ENCODE measurements at places on chromosomes 7 and 10.
A peak's percentile ranks its signal among the peaks of the same experiment; 100 is the strongest.

DNA sequence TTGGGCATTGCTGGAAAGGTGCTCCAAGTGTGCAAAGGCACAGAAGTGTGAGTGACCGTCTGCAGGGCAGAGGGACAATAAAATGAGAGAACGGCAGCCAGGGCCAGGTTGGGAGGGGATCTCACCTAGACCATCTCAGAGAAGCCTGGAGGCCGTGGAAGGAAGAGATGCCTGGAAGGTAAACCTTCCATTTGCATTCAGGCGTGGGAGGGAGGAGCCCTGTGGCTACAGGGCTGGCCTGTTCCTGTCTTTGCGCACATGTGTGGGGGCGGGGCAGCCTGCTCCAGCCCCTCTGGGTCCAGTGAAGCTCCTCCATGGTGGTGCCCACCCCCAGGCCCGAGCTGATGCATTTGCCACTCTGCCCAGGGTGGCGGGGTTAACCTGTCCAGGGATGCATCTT lies 473.6 kb upstream of the MGMT start:
- no peak for DNase-seq

- no peak for DNase-seq
Observed at GRCh38 chr7:159007364-159007995, 137.2 kb downstream of the VIPR2 start.

GRCh38 chr7:84901366-84901765 lies 285.5 kb downstream of the SEMA3D start:
- DNase-seq, result no peak

DNA sequence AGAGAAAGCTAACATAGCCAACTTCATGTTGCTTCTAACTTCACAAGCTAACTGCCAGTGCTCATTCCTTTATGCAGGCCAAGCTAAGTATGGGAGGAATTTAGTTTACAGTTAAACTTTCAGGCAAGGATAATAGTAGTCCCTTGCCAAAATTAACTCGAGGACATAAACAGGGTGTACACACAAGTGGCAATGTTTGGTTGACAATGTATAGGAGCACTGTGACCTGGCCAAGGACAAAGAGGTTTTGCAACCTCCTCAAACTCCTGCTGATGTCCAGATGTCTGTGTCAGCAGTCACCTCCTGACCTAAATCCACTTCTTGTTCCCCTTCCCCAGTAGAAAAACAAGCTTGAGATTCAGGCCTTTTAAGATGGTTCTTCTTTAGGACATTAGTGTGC lies 494.6 kb upstream of the KLF6 start:
- DNase-seq, result peak; percentile 25

GRCh38 chr7:146864644-146865043 lies 748.0 kb downstream of the CNTNAP2 start:
- DNase-seq, result no peak

DNA sequence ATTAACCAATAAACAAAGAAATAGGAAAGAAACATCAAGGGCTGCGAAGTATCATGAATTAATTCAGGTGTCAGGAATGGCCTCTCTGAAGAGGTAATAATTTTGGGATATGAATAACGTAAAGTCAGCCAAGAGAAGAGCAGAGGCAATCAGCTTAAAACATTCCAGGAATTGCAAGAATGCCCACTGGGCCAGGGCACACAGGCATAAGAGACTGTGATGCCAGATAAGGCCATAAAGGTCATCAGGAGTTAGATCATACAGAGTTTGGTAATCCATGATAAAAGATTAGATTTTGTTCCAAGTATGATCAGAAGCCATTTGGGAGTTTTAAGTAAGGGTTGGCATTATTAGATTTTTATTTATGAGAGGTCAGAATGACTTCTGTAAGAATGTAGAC lies 53.2 kb upstream of the ABCB4 start:
- no peak for DNase-seq

DNA sequence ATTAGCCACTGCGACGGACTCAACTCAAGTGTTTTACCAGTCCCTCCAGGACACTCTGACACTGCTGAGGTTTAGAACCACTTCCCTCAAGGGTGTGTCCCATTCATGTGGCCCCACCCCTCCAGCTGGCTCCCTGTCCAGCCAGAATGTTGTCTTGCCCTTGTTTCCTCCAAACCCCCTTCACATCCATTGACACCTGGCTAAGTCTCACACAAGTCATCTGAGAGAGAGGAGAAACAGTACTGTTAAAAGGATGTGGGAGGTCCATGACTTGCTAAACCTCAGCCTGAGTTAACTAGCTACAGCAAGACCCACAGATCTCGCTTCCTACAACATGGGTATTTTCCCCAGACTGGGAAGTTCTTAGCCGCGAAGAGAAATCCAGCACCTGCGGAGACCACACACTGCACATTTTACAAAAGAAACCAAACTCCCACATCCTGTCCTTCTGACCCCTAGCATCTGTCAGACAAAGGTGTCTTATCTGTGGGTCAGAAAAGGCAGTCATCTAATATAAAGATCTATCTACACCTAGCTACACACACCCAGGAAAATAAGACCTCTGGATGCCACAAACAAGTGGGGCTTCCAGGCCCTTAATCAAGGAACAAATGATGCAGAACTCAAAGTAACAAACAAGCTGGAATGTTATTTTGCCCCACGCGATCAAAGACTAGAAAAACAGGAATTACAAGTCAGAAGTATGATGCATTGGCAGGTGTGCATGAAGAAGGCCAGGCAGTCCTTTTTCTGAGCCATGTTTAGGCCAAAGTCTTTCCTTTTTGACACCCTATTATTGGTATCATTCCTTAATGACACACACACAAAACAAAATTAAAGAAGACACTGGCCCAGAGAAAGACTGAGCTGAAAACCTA lies 13.9 kb downstream of the OSBPL3 start:
- no peak for DNase-seq

DNA sequence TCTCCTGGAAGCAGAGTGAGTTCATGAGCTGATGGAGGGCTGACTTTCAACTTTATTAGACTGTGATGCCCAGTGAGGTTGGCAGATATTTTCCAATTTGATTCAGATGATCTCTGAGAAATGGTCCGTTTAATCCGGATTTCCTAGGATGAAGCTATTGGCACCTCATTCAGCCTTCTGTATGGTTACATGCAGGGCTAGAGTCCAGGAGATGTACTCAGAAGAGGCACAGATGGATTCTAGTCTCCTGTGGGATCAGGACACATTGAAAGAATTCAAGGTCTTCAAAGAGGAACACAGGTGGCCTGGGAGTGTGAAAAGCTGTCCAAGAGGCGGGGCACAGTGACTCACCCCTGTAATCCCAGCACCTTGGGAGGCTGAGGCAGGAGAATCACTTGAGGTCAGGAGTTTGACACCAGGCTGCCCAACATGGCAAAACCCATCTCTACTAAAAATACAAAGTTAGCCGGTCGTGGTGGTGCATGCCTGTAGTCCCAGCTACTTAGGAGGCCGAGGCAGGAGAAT lies 23.0 kb upstream of the RHEB start:
- DNase-seq, result no peak

DNA sequence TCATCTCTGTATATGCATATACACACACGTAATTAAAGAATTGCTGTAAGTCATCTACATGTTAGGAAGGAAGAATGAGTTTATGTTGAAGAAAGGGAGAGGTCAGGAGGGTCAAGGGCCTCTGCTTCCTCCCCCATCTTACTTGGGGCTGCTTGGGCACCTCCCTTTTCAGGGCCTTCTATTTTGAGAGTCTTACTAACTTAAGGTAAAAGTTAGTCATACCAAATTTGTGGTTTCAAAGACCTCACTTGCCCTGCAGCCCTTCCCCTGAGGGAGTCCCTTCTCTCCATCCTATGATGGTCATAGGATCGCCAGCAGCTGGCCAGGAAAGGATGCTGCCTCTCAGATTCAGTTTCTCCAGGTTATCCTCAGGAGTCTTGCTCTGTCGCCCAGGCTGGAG lies 2.6 kb downstream of the PLEKHS1 start:
- DNase-seq, result no peak

DNA sequence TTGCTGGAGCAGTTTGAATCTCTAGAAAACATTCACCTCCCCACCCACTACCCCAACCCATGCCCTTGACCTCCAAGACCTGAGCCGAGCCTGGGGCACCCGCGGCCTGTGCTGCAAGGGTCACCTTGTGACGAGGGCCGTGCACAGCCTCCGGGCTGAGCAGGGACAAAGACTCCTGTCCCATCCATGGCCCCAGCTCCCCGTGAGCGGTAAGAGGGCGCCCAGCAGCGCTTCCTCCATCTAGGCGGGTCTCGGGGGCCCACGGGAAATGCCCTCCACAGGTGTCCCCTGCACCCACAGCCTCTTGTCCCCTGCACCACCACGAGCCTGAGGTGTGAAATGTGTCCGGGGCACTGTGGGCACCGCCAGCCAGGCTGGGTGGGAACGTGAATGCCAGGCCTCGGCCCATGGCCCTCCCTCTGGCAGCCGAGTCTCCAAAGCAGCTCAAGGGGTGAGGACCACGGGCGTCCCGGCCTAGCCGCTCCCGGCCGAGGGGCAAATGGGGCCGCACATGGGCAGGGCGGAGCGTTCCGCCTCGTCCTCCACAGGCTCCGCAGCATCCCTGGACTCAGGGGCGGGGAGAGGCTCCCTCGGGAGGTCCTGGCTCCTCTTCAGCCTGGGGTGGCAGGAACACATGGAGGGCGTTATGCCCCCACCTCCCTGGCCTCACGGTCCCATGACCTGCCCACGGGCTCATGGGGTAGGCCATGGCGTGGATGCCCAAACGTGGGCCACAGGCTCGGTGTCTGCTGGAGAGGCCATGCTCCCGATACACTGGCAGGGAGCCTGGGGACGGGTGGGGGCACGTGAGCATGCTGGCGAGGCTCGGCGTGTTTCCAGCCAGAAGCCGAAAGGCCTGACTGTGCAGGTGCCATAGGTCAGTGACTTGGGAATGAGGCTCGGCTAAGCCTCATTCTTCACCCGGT lies 21.1 kb downstream of the DPYSL4 start:
- DNase-seq, result no peak
